ENCODE measurements at places on chromosomes 7 and 10. TPM values are rescaled to one million over a fixed set of nuclear protein-coding genes. Genes with fewer than 3 reads are reported as not detected.

DNA sequence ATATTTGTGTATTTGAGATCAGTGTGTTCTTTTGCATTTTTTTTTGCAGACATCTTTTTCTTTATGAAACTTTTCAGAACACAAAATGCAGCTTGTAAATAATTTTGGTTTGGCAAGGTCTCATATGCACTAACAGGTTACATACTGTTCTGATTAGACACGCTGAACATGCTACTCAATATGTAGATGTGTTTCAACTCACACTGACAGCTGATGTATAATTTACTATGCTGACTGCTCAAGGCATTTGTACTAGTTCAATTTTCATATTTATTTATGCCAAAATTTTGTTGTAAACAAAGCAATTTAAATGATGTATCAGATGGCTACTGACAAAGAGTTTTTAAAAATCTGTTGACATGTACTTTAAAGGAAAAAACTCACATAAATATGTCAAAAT is 123.8 kb downstream of the TFEC start:
- DNase-seq, result no peak

Gene OR2A42
- not detected for polyA plus RNA-seq

DNA sequence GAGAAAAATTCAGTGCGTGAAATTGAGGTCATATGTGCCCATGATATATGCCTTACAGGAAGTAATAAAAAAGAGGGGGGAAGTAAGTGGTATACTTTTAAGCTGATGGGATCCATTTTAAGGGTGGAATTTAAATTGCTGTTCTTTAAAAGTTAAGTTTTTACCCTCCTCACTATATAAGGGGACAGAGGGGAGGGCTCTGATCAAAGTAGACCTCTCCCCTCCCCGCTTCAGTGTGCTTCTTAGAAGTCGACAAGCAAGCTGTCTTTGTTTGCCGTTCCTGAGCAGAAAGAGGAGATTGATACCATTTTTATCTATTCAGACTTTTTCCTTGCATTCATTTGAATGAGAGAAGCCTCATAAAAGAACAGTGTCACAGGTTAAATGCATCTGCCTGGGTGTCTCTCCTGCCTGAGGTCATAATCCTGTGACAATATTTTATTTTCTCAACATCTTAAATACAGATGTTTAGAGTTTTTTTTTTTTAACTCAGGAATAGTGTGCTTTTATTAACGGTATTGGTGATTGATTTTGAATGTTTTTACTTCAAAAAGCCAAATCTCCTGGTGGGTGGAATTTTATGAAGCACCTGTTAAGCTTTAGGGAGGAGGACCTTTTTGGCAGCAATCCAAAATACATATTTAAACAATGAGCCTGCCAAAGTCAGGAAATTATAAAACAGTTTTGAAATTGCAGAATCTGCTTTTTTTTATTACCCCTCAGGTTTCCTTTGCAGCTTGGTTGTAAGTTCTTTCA is 141.7 kb downstream of the KAT6B start:
- no peak for DNase-seq

Gene ADCY1
- polyA plus RNA-seq, result not detected

DNA sequence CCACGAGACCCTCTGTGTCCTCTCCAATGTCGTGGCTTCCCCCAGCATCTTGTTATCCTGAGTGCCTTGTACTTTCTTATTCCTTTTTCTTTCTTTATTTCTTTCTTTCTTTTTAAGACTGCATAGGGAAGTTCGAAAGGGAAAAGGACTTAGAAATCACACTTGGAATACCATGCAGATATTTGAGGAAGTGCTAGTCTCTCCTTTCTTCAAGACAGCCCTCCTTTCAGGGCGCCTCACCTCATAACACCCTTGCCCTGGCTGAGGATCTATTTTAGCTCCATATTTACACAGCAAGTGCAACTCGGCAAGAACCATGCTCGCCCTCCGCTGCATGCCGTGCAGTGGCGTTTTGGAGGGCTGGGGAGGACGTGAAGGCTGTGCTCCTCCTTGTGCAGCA is 232.3 kb upstream of the GLI3 start:
- no peak for DNase-seq

Gene FGFR2
- polyA plus RNA-seq, result 1.3 TPM

Gene C7orf33
- not detected for polyA plus RNA-seq

DNA sequence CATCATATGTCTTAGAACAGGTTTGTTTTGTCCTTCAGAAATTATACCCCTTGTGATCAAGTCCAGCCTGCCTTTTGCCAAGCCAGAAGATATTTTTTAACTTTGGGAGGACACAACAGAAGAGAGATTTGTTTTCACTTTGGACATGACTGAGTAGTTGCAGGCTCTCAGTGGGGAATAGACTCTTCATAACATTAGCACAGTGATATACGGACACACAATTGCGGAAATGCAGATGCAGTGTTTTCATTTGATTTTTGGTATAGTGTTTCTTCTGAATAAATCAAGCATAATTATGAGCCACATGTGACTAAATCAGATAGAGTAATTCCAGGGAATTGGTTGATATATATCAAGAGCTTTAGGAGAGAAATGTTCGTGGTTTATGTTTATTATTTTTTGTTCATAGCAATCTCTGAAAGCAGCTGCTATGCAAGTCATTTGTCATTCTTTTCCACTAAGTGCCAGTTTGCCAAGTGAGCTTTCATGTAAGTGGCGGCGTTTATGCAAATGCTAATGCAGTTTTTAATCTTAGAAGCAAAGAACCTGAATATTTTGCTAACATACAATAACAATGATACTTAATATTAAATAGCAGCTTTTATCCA is 69.6 kb upstream of the HDAC9 start:
- DNase-seq, result no peak

DNA sequence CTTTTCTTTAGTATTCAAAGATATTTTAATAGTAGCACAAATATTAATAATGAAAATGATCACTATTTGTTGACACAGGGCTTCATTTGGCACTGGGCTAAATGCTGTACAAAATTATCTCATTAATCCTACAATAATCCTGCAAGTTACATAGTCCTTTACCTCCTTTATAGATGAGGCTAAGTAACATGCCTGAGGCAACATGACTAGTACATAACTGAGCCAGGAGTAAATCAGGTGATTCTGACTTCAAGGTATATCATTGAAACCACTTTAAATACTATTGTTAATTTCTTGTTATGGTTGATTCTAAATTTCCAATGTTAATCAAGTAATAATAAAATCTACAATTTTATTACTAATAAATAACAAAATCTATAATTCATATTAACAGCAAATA is 39.8 kb downstream of the SEM1 start:
- DNase-seq, result no peak

GRCh38 chr10:124650820-124651401 is 93.3 kb downstream of the FAM53B start:
- peak; percentile 81 for DNase-seq

DNA sequence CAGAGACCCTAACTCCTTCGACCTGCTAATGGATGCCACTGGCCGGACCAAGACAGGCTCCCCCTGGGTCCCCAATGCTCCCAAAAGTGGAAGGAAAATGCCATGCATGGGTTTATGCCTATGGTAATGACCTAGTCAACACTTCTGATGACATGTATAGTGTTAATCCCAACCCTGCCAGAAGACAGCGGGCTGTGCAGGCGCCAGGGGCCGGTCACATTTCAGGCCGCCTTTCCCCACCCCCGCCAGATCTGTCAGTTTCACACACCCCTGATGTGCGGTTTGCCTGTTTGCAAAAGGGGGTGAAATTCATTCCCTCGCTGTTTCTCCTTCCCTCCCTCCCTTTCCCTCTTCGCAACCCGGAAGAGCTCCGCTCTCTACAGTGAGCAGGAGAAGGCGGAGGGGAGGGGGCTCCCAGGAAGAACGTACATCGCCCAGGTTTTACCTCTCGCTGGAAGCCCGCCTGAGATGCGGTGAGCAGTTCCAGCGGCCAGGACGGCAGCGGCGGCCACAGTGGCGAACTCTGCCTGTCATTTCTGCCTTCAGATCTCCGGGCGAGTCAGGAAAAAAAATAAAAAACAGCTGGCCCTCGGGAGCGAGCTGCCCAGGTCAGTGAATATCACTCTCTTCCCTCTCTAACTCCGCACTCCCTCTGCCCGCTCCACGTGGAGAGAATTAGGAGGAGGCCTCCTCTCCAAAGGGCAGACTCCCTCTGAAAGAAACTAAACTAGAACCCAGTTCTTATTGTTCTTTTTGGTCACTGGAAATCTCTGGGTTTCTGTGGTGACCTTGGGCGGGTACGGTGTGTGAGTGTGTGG is 9.4 kb upstream of the GATA3 start:
- peak; percentile 5 for DNase-seq

DNA sequence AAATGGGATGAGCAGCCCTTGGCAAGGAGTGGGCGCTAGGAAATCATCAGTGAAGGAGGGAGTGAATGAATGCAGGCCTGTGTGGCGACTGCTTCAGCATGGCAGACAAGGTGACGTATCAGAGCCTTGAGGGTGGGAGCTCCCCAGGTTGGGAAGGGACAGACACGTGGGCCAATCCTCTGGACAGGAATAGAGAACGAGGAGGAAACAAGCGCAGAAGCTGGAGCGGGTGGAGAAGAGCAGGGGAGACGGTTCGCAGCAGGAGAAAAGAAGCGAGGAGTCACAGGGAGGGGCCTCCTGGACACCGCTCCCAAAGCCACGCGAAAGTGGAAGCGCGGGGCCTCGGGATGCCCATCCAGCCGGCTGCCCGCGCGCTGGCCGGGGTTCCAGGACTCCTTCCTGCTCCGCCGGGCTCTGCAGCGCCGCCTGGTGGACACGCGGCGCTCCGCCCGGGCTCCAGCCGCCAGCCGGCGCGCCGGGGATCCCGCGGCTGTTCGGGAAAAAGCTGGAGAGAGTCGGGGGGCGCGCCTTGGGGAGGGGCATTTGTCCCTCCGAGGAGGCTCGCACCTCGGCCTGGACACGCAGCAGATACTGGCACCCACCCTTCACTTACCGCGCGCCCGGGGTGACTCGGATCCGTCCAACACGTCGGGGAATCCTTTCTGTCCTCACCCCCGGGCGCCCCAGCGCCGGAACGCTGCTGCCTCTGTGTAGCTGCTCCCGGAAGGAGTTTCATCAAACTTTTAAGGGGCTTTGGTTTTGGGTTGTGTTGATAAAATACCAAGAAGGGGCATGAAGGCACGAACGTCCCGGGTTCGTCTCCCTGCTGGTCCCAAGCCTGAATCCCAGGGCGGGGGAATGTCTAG is 6.3 kb downstream of the ZNF503 start:
- DNase-seq, result no peak

Gene WASHC2A
- polyA plus RNA-seq, result 46.1 TPM

- no peak for DNase-seq
Measured at GRCh38 chr10:132753596-132753995, 32.4 kb downstream of the NKX6-2 start.

GRCh38 chr10:109977382-109977806 is 30.4 kb upstream of the ADD3 start:
- DNase-seq, result no peak

Gene C7orf57
- not detected for polyA plus RNA-seq

- DNase-seq, result no peak
Measured at GRCh38 chr10:44982496-44982895, 3.9 kb upstream of the DEPP1 start.

DNA sequence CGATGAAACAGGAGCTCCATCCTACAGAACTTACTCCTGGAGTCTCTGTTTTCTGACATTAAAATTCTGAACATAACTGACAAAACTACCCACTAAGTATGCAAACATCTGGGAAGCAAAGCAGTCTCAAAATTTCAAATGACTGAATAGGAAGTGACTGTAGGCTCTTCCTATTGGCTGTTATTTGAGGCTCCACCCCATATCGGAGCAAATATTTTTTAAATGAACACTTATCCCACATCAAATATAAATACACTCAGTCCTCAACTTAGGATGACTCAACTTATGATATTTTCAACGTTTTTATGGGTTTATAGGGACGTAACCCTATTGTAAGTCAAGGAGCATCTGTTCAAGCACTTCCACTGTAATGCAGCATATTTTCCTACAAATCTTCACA is 8.8 kb downstream of the HSPA12A start:
- no peak for DNase-seq

Gene RBM17
- polyA plus RNA-seq, result 91.8 TPM

GRCh38 chr10:80894311-80894791 is 356.6 kb downstream of the SH2D4B start:
- no peak for DNase-seq

DNA sequence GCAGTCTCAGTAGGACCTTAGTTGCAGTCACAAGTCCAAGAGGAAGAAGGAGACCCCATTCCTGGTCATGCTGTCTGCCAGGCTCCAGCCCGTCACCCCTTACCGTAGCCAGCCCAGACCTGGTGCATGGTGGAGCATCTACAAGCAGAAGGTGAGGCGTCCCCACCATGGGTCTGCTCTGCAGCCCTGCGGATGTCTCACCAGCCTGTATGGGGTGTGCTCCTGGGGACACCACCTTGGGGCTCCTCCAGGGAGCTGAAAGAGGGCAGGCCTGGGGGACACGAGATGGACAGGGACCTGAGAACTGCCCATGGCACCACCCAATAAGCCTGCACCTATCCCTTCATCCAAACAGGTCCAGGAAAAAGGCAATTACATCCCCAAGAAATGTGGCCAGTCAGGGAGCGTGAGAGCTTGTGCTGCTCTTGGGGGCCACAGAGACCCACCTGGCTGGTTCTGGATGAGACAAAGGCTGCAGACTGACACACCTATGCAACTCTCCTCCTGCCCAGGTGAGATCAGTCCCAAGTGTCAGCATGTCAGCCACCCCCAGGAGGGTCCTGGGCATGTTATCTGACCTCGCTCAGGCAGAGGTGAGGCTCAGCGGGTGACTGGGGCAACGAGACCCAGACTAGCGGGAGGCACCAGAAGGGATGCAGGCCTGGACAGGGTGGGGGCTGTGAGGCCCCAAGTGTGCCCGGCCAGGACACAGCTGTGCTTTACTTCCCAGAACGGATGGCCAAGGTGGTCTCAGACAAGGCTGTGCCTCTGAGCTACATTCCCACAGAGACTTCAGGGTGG is 84.5 kb upstream of the RET start:
- no peak for DNase-seq

Gene PIP
- not detected for polyA plus RNA-seq

- DNase-seq, result no peak
Measured at GRCh38 chr7:22357311-22358175, 589 bp upstream of the RAPGEF5 start.

Gene KLF14
- not detected for polyA plus RNA-seq

DNA sequence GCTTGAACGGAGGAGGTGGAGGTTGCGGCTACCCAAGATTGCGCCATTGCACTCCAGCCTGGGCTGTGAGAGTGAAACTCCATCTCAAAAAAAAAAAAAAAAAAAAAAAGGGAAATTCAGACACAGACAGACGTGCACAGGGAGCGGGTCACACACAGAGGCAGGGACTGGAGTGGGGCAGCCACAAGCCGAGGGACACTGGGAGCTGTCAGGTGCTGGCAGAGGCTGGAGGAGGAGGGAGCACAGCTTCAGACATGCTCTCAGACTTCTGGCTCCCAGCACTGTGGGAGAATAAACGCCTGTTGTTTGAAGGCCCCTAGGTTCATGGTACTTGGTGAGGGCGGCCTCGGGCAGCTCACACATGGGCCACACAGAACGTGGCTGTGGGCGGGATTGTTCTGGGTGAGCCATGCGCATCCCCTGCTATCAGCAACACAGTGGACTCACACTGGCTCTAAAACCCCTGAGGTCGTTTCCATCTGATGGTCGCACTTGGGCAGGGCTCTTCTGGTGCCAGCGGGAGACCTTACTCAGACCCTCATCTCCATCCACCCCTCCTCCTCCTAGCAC is 375.9 kb downstream of the DNAJB6 start:
- no peak for DNase-seq

Gene GPR146
- polyA plus RNA-seq, result 1.2 TPM

GRCh38 chr10:98568551-98568950 is 121.8 kb upstream of the HPS1 start:
- no peak for DNase-seq

Gene ZNF777
- 3.7 TPM for polyA plus RNA-seq

GRCh38 chr7:143003393-143004051 is 23.4 kb downstream of the OR9A2 start:
- DNase-seq, result peak; percentile 13

- DNase-seq, result no peak
Measured at GRCh38 chr7:5020098-5020497, 25.6 kb upstream of the RBAK start.
